ENCODE measurements at places on chromosomes 7 and 10. TPM values are rescaled to one million over a fixed set of nuclear protein-coding genes. Genes with fewer than 3 reads are reported as not detected.
A peak's percentile ranks its signal among the peaks of the same experiment; 100 is the strongest.

DNA sequence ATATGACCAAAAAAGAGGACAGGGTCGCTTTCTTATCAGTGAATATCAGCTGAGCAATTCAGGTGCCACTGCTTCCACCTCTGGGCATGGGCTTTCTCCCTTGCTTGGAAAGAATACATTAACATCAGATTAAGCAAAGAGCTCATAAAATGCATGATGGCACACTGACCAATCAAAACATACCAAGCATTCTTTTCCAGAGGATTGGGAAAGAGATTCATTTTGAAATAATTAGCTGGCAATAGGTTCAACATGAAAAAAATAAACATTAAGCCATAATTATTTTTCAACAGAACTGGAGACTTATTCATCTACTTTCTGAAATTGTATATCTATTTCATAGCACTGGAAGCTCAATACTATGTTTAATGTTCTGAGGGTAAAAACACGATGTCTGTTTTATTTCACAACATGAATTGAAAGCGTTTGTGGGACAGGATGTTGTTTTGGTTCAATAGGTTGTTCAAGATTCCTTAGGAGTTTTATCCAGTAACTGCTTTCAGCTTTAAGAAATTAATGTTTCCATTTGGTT lies 53.2 kb downstream of the TFAM start:
- peak; percentile 70 for DNase-seq

GRCh38 chr10:96263176-96263575 lies 8.2 kb downstream of the BLNK start:
- no peak for DNase-seq

- DNase-seq, result no peak
These were observed 3.9 kb downstream of the SNX10 start for GRCh38 chr7:26295586-26295985.

The UTF1 gene
- total RNA-seq, result not detected

- peak; percentile 45 for DNase-seq
These were observed 208.4 kb upstream of the KCND2 start for GRCh38 chr7:120064565-120064964.

The TBC1D12 gene
- total RNA-seq, result 11.3 TPM

The DGKB gene
- not detected for total RNA-seq

- DNase-seq, result no peak
These were observed 56.4 kb upstream of the HABP2 start for GRCh38 chr10:113496111-113497109.

- peak; percentile 95 for DNase-seq
These were observed 704.0 kb upstream of the LRRN3 start for GRCh38 chr7:110386913-110387312.

The CEP55 gene
- 2.0 TPM for total RNA-seq

DNA sequence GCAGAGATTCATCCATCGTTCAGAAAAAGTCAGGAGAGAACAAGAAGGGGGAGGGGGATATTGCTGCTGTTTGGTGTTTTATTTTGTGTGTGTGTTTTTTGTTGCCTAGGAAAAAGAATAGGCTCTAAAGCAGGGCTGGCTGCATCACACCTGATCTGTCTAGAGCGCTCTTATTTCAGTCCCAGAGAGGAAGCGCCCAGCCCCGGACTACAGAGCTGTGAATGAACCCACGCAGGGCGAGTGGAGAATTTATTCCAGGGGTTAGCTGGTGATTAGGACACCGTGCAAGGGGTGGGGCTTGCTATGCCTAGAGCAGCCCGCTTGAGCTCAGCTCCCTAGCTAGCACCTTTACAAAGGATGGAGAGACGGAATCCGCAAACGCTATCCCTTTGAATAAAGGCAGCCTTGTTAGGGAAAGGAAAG lies 621 bp upstream of the FAM13C start:
- DNase-seq, result peak; percentile 50

DNA sequence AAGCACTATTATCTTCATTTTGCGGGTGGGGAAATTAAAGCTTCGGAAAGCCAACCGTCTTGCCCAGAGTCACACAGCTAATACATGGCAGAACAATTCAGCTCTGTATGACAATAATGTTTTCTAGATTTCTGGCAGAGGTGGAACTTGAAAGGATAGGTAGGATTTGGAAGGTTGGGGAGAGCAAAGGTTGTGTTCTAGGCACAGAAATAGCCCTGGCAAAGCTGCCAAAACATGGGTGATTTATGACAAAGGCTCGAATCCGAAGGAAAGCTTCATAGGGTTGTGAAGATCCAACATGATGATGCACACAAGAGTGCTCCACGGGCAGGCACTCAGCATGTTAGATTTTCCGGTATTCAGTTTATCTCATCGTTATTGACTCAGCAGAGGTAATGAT lies 19.2 kb downstream of the PDCD11 start:
- no peak for DNase-seq

GRCh38 chr10:69306421-69306820 lies 28.1 kb downstream of the HK1 start:
- no peak for DNase-seq

- no peak for DNase-seq
These were observed 24.0 kb downstream of the VOPP1 start for GRCh38 chr7:55548295-55548731.

DNA sequence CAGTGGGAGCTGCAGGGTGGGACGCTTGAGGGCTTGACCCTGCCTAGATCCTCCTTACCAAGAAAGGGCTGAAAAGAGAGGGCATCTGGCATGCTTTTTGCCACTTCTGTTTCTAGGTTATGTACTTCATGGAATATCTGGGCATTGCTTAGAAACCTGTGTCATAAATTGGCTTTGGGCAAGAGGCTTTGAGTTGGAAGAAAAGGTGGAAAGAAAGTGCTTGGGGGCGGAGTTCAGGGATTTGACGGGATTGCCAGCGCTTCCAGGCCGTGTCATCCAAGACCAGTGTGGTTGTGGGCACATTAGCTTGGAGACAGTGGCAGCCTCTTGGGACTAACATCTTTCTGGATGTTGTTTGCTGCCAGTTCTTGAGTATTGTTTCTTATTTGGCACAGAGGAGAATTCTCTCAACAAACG lies 825 bp downstream of the ZNF862 start:
- DNase-seq, result peak; percentile 22

GRCh38 chr10:4635388-4635787 lies 190.6 kb upstream of the AKR1E2 start:
- no peak for DNase-seq

DNA sequence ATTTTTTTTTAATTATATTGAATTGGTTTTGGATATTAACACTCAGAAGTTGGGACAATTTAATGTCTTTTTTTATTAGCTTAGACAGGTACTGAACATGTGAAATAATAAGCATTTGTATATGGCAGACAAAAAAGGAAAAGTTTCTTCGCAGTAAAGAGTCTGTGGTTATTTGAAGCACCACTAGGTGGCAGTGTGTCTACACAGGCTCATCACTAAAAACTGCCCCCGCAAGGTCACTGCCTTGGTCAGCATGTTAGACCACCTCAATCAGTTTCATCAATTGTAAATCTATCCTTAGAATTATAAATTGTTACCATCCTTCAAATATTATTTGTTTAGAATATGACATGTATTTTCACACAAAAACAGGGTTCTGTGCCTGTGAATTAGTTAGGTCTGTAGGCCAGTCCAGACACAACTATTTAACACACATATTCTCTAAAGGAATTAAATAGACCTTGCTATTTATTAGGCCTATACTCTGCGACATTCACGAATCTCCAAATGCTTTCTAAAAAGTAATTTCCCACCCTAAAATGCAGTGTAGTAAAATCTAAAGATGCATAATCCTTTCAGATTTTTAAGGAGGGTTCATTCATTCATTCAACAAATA lies 17.0 kb downstream of the PNLIPRP3 start:
- peak; percentile 39 for DNase-seq

DNA sequence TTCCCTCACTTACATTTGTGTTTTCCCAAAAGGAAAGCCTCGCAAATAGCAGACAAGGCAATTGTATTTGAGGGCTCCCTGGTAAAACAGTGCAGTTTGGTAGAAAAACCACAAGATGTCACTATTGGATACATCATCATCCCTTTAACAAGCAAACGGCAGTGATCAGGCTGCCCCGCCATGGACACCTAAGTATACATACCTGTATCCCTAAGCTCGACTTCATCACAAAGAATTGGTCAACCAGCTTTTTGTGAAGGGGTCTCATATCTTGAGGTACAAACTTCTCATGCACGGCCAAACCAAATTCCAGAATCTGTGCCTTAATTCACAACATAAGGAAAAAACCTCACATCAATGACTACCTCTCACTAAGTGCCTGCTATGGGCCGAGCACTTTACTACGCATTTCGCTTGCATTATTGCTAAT lies 179.5 kb upstream of the IMMP2L start:
- DNase-seq, result peak; percentile 80

GRCh38 chr10:115653473-115653872 lies 560.3 kb downstream of the ATRNL1 start:
- no peak for DNase-seq

DNA sequence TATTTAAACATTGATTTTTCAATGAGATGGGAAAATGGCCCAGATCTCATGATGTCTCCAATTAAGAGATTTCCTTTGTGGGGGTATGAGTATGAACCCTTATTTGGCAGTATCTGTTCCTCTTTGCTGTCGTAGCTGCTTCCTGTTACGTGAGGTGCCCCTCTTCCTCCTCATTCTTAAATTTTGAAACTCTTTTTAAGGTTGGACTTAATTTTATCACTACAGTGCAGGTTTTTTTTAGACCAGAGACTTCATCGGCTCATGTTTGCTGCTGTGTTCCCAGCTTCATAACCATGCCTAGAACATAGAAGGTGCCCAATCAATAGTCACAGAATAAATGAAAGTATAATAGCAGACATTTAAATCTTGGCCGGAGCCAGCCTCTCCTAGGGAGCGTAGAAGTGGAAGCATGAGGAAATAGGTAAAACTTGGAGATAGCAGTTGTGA lies 2.4 kb downstream of the MIOS start:
- DNase-seq, result no peak

The CCDC146 gene
- total RNA-seq, result 2.1 TPM

DNA sequence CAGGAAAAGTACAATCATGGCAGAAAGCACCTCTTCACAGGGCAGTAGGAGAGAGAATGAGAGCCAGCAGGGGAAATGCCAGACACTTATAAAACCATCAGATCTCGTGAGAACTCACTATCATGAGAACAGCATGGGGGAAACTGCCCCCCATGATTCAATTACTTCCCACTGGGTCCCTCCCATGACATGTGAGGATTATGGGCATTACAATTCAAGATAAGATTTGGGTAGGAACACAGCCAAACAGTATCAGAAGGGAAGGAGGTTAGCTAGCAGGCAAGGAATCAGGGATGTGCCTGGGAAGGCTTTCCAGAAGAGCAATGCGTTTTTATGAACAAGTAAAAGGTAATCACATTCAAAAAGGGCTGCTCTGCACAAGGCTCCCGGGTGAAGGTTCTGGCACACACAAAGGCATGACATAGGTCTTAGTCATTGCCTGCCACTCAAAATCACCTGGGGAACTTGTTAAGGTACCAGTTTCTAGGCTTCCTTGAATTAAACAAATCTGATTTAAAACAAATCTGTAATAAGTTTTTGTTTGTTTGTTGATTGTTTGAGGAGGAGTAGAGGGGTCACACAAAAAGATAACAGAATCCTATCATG lies 40.9 kb downstream of the BMPER start:
- DNase-seq, result peak; percentile 79

The SUGCT gene
- 7.4 TPM for total RNA-seq

The ANKRD61 gene
- total RNA-seq, result not detected
